Stromal cell of bone marrow (primary cell): ENCODE measurements at places on chromosomes 3 and 15.

GRCh38 chr3:60055765-60056164 lies 1005.9 kb upstream of the CFAP20DC start:
- no peak for DNase-seq

DNA sequence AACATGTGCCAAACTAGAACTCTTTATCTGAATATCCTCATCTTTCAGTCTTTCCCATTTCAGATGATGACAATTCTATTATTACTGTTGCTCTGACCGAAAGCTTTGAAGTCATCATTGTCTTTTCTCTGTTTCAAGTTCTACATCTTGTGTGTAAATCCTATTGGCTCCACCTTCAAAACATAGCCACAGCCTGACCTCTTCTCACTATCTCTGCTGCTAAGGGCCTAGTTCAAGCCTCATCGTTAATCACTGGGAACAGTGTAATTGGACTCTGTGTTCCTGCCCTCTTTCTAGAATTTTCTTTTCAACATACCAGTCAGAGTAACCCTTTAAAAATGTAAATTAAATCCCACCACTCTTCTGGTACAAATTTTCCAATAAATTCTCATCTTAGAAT lies 105.1 kb downstream of the OXSM start:
- DNase-seq, result no peak

- no peak for DNase-seq
These were observed 47.4 kb upstream of the SYN2 start for GRCh38 chr3:11956781-11957180.

DNA sequence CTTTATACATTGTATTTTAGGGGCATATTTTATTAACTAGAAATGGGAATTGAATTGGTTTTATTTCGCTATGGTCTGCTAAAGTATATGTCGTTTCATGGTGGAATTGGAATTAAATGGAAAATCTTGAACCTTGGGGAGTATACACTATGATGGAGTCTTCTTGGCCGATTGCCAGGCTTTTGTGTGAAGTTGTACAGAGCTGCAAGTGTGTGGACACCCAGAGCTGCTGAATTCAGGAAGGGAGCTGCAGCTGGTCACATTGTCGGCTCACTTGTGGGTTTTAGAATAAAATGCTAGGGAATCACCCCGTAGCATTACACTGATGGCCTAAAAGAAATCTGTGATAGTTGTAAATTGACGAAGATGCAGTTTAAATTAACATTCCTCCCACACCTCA lies 35.1 kb downstream of the USP3 start:
- DNase-seq, result no peak

DNA sequence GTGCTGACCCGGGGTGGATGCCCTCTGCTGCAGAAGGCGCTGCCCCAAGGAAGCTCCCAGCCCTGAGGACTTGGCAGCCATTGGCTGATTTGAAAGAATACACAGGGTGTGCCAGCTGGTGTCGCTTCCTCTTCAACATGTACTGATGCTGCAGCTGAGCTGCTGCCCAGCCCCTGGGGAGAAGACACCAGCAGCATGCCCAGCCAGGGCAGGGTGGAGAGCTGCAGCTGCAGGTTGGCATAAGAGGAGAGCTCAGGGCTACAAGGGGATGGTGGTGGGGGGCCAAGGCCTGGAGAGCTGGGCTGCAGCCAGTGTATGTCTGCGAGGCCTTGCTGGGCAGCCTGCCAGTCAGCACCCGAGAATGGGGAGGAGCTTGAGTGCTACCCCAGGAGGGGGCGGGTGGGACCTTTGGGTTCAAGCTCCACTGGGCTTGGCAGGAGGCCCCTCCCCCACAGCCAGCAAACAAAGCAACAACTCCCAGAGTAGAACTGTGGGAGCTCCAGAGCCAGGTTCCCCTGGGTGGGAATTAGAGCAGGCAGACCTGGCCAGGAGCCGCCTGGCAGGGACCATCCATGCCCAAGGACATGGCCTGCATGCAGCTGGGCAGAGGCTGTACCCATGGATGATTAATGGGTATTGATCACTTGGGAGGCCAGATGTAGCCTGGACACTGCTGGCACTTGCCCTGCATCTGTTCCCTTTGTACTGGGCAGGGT lies 9.2 kb upstream of the SEMA4B start:
- DNase-seq, result no peak

DNA sequence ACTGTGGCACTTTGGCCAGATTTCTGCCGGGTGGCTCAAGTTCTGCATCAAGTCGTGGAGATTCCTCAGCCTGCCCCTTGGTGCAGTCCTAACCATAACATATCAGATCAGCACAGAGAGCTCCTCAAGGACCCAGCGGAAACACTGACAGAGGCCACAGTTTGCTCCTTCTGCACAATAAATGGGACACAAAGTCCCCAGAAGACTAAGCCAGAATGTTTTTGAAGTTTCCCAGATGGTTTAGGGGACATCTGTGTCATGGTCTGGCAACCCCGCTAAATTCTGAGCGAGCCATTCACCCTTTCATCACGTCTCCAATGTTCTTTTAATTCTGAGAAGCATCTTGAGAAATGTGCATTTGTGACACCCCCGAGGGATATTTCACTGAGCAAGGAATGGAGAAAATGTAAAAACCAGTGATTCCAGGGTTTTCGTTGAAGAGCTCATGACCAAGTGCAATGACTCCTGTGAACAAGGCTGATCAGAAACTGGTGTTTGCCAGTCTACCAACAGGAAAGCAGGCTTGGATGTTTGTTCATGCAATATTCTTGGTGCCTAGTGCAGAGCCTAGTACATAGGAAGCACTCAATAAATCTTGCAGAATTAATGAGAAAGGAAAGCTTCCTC lies 64.8 kb upstream of the LMCD1 start:
- DNase-seq, result no peak

DNA sequence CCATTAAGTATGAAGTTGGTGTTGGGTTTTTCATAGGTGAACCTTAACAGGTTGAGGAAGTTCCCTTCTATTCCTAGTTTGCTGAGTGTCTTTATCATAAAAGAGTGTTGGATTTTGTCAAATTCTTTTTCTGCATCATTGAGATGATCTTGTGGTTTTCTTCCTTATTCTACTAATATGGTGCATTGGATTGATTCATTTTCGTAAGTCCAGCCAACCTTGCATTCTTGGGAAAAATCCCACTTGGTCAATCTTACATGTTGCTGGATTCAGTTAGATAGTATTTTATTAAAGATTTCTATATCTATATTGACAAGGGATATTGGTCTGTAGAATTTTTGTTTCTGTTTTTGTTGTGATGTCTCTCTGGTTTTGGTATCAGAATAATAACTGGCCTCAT lies 83.7 kb upstream of the C15orf39 start:
- no peak for DNase-seq

DNA sequence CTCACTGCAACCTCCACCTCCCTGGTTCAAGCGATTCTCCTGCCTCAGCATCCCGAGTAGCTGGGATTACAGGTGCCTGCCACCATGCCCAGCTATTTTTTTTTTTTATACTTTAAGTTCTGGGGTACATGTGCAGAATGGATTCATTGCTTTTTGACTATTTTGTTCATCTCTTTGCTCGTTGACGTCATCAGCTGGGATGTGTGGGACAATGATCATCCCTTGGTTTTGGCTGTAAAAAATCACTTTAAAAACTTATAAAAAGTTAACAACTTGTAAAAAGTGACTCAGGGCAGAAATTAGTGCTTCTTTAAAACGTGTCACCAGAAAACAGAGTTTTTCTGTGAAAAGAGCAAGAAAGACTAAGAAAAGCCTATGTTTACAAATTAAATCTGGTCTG lies 37.8 kb downstream of the IGSF10 start:
- no peak for DNase-seq

- DNase-seq, result no peak
These were observed 325.1 kb upstream of the THBS1 start for GRCh38 chr15:39255760-39256159.

GRCh38 chr3:121970047-121970446 lies 52.0 kb downstream of the ILDR1 start:
- no peak for DNase-seq

DNA sequence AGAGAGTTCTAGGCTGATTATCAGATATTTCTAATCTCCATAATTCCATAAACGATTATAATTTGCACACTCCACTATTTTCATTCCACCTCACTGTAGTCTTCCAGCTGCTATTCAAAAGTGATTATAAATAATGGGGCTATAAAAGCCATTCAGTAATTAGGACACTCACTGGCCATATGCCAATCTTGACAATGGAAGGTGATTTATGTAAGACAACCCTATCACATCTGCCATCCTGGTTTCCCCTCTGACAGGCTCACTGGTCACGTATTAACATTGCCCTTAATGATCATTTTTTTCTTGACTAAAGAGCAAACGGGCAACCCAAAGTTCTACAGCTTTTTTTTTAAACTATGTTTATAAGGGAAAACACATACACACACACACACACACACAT lies 402.4 kb downstream of the MAGI1 start:
- DNase-seq, result no peak

GRCh38 chr3:4494895-4495264 lies 1.7 kb downstream of the ITPR1 start:
- no peak for DNase-seq

DNA sequence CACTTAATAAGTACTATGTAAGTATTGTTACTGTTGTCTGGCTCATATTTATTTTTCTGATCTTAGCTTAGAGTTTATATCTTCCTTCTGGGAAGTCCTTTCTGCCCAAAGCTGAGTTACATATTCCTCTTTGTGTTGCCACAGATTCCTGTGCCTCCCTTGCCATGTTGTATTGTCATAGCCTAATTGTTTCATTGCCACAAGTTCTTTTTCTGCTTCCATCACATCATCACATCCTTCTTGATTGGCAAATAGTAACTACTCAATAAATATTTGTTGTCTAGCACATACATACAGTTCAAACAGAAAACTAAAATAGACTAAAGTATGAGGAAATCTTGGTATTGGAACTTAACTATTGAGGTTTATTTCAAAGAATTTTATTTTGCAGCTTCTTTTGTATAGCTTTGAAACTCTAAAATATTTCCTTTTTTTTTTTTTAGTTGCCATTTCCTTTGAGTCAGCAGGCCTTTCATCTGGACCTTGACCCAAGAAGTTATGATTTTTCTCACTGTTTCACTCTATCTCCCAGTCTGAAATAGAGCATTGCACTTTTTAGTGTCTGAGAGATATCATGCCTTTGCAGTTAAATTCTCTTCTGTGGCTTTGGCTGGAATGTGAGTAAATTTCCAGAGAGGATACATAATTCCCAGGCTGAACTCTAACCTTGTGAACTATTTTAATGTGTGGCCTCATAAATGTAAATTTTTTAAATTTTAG lies 98.2 kb downstream of the ZNF609 start:
- no peak for DNase-seq

GRCh38 chr3:23041918-23042696 lies 161.0 kb upstream of the UBE2E2 start:
- no peak for DNase-seq

- DNase-seq, result no peak
These were observed 24.6 kb downstream of the EBLN2 start for GRCh38 chr3:73086071-73086494.

- no peak for DNase-seq
These were observed 49.6 kb upstream of the ICE2 start for GRCh38 chr15:60528530-60528929.

GRCh38 chr15:49122541-49123062 lies 32.8 kb downstream of the COPS2 start:
- DNase-seq, result no peak

- no peak for DNase-seq
These were observed 92.0 kb upstream of the TRIM42 start for GRCh38 chr3:140585828-140586227.

GRCh38 chr15:45425135-45425534 lies 46.8 kb upstream of the GATM start:
- DNase-seq, result no peak

DNA sequence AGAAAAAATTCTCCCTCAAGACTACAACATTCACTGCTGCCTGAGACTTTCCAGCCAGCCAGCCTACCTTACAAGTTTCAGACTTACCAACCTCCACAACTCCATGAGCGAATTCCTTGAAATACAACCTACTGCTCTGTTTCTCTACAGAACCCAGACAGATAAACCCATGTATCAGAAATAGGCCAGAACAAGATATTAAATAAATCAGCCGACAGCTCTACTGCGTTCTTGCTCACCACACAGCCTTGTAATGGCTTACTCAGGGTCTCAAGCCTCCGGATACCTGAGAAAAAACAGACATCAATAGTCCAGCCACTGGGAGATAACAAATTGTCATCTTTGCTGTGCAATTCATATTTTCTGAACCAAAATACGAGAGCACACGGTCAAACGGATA lies 43.6 kb upstream of the LIPC start:
- DNase-seq, result no peak

DNA sequence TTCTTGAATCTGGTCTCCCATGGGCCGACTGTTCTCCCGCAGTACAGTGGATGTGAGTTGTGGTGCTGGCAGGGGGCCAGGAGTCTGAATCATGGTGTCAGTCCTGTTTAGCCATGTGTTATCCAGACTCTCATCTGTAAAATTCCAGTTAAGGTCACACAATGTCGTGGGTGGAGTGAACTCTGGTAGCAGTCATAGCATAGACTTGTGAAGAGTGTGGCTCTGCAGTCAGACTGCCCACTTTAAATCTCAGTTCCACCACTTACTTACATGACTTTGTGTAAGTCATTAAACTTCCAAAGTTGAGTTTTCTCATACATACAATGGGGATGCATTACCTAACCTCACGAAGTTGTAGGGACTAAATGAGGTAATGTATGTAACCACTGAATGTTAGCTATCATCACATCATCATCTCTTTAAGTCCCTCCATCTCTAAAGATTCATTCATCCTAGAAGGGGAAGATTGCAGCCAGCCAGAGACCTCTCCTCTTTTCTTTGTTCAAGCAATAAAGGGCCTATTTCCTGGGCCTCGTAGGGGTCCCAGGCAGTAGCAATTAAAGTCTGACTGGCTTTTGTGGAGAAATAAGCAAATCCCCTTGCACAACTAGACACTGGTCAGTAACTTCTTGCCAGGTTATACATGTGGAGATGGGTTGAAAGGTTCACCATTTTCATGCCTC lies 93.9 kb downstream of the PCCB start:
- peak; percentile 89 for DNase-seq

DNA sequence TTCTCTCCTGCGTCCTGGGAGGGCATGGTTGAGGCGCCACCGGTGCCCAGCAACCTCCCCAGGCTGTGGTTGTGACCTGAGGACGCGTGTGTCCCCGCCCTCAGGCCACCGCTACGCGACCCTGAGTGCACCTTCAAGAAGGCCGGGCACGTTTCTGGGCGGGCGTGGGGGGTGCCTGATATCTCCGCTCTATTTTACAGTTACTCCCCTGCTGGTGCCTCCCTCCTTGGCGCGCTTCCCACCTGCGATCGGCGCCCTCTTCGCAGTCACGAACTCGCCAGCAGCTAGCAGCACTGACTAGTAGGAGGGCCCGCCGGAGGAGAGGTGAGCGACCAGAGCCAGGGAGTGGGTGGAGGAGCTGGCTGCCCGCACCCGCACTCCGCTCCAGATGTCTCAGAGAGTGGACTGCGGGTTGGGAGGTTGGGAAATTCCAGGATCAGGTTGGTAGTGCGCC lies 43.2 kb upstream of the POLG start:
- no peak for DNase-seq

DNA sequence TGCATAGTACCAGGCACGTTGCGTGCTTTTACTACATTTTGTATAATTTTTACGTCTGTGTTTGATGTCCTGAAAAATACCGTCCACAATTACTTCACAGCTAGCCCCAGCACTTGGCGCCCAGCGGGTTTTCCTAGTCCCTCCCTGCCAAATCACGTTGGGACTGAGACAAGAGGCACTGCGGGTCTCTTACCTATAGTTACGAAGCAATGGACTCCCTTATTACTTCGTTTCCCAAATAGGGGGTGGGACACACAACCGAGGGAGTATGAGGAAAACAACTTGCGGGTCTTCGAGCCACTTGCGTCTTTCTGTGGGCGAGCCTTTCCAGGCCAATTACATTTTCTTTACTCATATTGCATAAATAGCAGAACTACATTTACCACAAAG lies 620 bp upstream of the CMSS1 start:
- no peak for DNase-seq
